ENCODE measurements at places on chromosomes 2 and 18.

GRCh38 chr2:153519257-153519875 lies 40.8 kb upstream of the RPRM start:
- peak; percentile 26 for DNase-seq

GRCh38 chr2:58633613-58634365 lies 392.7 kb upstream of the FANCL start:
- DNase-seq: no peak

GRCh38 chr2:7077660-7078267 lies 160.6 kb downstream of the RNF144A start:
- no peak for DNase-seq

- no peak for DNase-seq
These were observed 380.4 kb downstream of the TNS1 start for GRCh38 chr2:217622205-217623060.

DNA sequence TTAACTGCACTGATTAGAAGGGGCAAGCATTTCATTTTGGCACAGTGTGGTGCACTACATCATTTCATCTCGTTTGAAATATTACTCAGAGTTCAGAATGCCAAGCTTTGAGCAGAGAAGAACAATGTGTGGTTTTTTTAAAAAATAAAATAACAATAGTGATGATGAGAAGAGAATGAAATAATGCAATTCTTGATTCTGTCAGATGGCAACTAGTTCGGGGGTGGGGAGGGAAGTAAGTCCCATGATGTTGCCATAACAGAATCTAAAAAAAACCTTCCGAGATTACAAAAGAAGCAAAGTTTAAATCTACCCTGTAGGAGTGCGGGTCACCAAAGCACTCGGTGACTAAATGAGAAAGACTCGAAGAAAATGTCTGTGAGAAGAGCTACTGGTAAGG lies 490.4 kb downstream of the NR4A2 start:
- no peak for DNase-seq

Measured in stimulated activated naive CD4-positive, alpha-beta T cell treated with Interleukin-2 at 50 U/mL for 16 hours (primary cell).